Neural progenitor cell (in vitro differentiated cells): ENCODE measurements at places on chromosomes 2 and 18.

- DNase-seq, result no peak
Measured at GRCh38 chr2:239380831-239381708, 19.8 kb downstream of the HDAC4 start.

GRCh38 chr2:86238354-86238753, 39.1 kb downstream of the MRPL35 start:
- DNase-seq, result no peak

GRCh38 chr2:241673797-241674725, 12.6 kb downstream of the DTYMK start:
- DNase-seq, result no peak

DNA sequence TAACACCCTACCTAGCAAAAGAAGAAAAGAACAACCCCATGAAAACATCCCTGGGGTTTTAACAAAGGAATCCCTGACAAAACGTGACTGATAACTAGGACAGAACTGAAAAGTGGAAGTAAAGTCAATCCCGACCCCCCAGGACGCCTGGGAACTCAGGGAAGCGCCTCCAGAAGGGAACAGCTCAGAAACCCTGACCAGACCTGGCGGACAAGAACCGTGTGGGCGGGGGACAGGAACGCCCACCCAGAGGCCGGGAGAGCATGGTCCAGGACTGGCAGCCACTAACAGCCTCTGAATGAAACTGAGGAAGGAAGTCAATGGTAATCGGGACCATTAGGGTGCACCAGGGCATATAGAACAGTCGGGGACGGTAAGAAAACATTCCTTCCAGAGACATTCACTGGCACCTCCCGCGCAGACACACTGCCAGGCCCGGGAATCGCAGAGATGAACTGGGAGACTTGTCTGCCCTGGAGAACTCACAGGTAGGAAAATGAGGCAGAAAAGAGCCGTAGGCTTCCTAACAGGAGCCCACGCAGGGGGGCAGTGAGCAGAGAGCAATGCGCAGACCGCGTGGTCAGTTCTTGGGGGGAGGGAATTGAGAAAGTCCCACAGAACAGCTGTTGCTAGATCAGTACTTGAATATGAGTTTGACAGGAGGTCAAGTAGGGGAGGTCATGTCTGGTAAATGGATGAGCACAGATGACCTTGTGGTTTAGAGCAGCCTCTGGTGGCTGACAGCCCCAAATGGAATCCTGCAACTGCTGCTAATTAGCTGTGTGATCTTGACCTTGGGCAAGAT, 1.3 kb upstream of the TBC1D8 start:
- DNase-seq, result peak; percentile 74

DNA sequence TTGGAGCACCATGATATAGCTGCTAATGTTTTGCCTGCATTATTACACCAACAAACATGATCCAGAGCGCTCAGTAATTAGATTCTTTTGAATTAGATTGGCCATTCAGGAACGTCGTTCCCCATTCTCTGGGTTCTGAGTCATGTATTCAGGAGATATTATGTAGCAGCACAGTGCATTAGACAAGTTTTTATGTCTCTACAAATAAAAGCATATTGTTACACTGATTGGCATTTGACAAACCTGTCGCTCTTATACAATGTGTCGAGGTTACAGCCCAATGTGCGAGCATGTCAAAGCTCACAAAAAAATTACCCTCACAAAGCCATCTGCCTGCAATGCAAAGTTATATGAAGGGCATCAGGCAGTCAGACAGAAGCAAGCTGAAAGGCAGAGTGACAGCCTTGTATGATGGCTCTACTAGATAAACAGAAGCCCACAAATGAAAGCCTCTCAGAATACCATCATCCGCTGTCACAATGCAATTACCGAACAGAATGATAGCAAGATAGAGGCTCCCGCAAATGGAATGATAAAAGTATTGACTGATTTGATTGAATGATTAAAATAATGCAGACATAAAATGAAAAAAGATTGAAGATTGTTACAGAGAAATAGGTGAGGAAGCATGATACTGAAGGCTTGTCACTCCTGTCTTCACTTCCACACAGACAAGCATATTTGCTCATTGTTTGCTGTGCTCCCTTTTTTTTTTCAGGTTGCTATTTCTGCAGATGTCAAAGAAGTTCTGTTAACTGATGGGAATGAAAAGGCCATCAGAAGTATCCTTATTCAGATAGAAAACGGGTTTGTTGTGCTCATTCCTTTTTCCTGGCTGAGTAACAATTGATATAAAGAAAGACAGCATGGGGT, 234.6 kb upstream of the SIX3 start:
- peak; percentile 31 for DNase-seq

GRCh38 chr2:144323946-144324345, 196.0 kb downstream of the ZEB2 start:
- no peak for DNase-seq

DNA sequence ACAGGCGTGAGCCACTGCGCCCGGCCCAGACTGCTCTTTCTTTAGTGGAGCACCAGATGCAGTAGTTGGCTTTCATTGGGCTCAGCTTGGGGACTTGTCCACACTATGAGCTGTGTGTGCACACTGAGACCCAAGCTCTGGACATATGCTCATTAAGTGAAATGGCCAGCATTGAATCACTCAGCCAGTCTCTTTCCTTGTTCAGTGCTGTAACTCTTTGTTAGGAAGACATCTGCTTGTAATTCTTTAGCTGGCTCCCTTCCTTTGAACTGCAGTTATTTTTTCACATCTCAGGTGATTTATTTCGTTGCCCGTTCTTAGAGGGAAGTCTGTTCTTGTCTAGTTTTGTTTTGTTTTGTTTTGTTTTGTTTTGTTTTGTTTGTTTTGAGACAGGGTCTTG, 70.5 kb downstream of the CAB39 start:
- no peak for DNase-seq

DNA sequence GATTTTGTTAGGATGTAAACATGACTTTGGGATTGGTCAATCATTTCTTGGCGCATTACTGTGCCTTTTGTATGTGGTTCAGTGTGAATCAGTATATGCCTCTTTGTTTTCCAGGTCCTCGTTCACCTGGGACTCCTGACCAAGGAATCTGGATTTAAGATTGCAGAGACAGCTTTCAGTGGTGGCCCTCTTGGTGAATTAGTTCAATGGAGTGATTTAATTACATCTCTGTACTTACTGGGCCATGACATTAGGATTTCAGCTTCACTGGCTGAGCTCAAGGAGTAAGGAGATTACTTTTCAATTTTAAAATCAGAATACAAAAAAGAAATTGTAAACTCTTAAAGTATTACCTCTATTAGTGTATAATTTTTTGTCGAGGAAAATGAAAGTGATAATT, 87.6 kb downstream of the MGAT5 start:
- DNase-seq, result no peak

DNA sequence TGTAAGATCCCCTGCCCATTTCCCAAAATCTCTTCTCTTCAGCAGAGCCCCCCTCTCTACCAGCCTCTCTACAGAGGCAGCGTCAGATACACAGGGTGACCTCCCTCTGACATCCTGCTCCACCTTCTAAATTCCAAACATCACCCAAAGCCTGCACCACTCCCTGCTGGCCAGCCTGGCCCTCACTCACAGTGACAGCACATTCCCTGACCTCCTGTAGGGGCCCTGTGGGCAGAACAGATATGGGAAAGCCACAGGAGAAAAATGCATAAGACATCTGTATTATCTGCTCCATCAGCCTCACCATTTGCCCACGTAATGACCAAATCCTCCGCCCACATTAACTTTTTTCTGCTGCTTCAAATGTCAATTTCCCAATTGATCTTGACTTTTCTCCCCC, 40.6 kb downstream of the TRABD2A start:
- DNase-seq, result no peak

DNA sequence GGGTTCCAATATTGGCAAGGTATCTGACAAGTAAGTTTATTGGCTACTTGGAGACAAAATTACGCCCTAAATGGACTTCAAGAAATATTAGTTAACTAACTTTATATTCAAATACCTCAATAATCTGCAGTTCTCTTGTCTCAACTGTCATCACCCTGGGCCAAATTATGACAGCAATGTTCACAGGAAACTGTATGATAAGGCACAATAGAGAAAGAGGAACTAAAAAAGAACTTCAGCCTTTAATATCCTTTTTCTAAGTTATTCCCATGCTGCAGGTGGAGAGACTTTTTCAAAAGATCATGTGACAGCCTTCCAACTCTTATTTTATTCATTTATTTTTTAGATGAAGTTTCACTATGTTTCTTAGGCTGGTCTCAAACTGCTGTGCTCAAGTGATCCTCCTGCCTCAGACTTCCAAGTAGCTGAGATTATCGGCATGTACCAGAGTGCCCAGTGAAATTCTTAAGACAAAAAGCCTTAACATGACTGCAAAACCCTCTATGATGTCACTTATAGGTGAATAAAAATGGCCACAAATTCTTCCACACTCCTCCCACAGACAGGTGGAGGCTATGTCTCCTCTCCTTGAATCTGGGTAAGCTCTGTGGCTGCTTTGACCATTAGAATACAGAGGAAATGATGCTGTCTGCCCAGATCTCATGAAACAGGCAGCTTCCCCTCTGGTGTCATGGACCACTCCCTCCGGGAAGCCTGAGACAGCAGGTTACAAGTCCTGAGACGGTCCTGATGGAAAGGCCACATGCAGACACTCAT, 211.0 kb downstream of the TGIF1 start:
- DNase-seq, result no peak

GRCh38 chr18:2538236-2538635, 33.1 kb downstream of the METTL4 start:
- DNase-seq, result no peak

DNA sequence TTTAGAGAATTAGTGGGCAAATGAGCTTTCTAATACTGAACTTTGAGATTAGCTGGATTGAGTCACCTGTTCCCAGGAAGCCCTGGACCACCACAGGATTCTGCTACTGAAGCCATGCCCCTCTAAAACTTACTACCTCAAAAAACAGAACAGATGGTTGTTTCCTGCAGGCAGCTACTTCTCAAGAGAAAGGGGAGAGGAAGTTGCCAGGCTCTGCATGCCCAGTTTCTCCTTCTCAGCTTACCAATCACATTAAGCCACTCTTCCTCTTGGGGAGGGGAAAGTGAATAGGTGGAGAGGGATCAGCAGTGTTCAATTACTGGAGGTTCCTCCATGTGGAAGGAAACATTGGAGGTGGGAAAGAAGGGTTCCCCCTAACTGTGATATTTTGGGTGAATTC, 24.9 kb upstream of the C1GALT1C1L start:
- peak; percentile 7 for DNase-seq

DNA sequence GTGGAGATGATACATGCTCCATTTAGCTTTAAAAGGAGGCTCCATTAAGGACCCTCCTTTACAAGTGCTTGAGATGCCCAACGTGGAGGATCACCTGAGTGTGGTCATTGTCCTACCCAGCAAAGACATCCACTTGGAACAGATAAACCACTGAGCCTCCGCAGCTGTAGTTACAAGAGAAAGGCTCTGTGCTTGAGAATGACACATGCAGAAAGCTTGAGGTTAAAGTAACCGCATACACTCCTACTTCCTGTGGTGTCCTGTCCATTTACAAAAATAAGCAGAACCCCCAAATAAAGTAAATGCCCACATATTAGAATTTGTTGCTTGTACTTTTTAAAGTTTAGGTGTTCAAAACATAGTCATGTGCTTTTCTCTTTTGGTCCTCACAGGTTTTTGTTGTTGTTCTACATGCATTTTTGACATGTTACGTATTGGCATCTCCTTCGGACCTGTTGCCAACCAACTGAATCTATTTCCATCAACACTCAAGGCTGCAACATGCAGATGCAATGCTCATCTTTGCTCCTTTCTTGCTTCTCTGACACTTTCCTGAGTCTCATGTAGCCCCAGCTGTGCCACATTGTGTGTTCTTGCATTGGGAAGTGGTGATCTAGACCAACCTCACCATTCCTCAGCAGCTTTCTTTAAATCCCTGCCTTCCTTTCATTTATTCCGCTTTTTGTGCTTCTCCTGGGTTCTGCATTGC, 56.0 kb downstream of the SERPINB7 start:
- DNase-seq, result no peak

DNA sequence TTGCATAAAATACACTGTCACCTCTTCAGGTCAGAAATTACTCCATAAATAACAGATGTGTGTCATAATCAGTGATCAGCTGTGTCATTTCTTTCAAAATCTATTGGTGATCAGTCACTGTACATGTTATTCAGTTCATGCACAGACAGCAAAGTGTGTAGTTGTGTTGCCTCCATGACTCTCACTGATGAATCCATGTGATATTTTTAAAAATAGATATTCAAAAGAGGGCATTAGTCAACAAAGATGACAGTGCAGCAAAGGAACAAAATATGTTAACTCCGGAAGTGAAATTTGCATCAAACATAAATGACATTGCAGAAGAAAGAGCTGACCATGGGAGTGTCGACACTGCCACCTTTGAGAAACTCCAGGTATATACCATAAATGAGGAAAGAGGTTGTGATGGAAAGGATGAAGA, 17.1 kb upstream of the MCM6 start:
- DNase-seq, result no peak

- DNase-seq, result no peak
Measured at GRCh38 chr2:54767921-54768320, 44.5 kb downstream of the EML6 start.

- DNase-seq, result no peak
Measured at GRCh38 chr2:205796805-205797313, 114.6 kb downstream of the NRP2 start.

DNA sequence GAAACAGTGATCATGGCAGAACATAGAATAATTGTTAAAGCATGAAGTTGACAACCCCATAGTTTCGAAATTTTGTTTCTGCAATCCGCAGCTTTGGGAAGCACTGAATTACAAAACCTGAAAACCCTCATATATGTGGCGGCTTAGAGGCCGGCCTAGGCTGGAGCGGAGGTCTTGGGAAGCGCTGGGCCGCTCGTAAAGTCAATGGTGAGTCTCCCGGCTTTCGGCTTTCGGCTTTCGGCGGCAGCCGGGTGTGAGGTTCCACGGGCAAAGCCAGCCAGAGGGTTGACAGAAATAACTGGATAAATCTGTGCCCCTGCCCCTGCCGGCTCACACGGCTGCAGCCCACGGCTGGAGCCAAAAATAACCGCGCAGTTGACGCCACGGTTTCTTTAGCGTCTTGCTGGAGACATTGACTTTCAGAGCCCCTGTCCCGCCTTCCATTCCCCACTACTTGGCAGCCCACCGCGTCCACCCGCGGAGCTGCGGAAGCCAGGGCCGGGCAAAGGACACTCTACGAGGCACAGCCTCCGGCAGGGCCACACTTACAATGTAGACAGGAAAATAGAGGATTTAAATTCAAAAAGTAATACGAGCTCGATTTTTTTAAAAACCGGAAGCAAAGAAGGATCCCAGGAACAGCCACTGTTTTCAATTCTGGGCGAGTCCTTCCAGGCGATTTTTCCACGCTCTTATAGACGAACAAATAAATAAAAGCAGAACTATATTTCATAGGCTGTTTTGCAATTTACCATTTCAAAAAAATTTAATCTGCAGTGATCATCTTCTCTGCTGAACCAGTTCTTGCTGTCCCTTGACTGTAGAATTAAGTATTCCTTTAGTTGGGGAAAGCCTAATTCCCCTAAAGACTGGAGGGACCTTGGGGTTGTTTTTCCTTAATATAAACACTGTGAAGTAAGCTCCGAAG, 28.3 kb upstream of the ATP6V1B1 start:
- DNase-seq, result peak; percentile 72

DNA sequence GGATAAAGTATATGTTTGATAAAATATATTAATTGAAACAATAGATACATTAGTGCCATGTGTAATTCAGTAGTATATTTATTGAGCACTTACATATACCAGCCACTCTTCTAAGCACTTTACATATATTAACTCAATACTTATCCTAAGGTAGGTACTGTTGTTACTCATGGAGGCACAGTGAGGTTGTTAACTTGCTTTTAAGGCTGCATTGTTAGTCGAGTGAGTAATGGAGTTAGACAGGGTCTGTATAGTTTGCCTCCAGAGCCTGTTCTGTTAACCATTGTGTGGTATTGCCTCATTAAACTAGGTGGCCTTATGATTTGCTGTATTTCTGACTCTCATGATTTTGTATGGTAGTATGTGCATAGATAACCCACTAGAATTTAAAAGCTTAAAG, 44.2 kb downstream of the LCLAT1 start:
- no peak for DNase-seq
